ENCODE measurements at places on chromosomes 7 and 10.

GRCh38 chr10:66564287-66564686, 361.5 kb upstream of the LRRTM3 start:
- DNase-seq: no peak

GRCh38 chr7:115707258-115708012, 323.1 kb downstream of the TFEC start:
- peak; percentile 13 for DNase-seq

DNA sequence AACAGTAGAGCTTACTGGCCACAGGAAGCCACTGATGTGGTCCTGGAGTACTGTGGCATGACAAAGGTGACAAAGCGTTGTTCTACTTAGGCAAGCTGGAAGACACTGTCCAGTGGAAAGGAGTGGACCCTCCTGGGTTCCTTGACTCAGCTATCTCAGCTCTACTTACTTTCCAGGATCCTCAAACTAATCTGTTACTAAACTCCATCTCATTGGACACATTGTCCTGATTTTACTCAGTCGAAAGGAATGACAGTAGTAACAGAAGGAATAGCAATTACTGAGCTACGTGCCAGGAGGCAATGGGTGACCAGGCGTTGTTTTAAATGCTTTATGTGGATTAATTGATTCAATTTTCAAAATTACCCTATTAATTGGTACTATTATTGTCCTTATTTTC, 41.6 kb downstream of the ABLIM1 start:
- DNase-seq: no peak

- DNase-seq: no peak
These were observed 120.8 kb downstream of the NRCAM start for GRCh38 chr7:108335269-108335918.

DNA sequence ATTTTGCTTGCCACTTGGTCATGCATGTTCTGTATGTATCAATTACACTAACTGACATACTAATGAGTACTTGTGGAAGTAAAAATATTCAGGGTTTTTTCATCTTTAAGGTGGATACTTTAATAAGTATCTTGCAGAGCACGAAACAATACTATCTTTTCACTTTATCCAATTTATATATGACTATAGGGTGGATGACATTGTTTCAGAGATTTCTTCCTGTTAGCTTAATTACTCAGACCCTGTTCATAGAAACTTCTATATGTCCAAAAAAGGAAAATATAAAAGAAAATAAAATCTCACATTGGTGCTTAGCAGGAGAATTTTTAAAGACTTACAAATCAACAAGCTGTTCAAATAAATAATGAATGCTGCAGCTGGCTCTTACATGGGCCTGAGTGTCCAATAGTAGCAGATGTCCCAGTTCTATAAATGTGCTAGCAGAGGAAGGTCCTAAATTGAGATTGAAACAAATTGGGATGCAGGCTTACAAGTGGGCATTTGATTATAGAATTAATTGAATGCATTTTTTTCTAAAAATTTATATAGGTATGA, 91.5 kb upstream of the THSD7A start:
- DNase-seq: no peak

DNA sequence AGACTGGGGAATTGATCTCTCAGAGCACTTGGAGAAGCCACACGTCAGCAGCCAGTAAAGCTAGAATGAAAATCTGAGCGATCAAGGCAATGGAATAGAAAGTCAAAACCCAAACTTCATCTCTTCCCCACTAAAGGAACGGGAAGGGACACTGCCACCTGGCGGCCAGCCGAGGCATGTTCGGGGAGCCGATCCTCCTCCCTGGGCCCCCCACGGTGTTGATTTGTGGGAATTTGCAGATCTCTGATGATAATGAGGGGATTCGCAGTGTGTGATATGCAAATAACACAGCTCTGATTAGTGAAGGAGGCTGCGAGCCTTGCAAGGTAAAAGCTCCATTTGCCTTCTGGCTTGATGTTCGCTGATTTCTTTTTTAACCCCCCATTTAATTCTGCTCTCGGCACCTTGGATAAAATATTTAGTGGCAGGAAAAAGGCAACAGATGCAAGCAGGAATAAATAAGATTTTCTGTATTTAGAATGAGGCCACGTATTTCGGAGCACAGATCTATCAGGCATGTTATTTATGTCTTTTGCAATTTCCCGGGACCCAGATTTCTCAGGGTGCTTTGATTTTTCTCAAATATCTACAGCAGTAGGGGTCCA, 258.6 kb downstream of the PAXIP1 start:
- no peak for DNase-seq

DNA sequence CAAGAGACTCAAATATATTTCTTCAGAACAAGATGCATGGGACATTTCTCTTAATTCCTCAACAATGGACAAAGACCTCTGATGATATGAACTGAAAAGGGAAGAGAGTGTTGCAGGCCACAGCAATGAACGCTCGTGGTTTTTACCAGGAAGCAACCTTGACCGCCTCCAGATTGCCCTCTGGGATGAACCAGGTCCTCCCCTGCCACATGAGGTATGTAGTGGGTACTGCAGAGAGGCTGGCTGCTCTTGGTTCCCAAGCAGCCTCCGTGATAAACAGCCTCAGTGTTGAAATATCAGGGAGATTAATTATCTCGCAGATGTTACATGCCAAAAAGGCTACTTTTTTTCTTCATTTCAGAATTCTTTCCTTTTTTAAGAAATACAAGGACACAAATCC, 338.8 kb downstream of the ELMO1 start:
- no peak for DNase-seq

- DNase-seq: no peak
These were observed 111.2 kb downstream of the SEM1 start for GRCh38 chr7:96598421-96598820.

- DNase-seq: no peak
These were observed 9.4 kb downstream of the NOC3L start for GRCh38 chr10:94353336-94353735.

All from CD4-positive, alpha-beta T cell treated with Interleukin-21 for 1 hour (primary cell).